ENCODE measurements at places on chromosomes 6 and 20.

- DNase-seq, result peak; percentile 21
These were observed 41.8 kb upstream of the FOXO3 start for GRCh38 chr6:108518714-108519576.

DNA sequence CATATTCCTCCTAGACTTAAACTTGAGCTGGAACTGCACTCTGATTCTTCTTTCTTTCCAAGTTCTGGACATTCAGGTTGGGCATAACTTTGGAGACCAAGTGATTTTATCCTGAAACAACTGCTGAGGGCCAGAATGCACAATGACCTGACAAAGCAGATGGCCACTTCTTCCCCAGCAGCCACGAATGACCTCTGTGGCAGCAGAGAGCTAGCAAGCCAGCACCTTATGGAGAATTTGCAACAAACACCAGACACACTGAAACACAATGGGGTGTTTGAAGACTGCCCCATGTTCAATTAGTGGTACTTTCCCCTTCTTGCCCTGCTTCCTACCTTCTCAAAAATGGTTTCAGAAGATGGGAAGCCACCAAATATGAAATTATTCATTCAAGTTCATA lies 4.2 kb upstream of the TENT5A start:
- no peak for DNase-seq

DNA sequence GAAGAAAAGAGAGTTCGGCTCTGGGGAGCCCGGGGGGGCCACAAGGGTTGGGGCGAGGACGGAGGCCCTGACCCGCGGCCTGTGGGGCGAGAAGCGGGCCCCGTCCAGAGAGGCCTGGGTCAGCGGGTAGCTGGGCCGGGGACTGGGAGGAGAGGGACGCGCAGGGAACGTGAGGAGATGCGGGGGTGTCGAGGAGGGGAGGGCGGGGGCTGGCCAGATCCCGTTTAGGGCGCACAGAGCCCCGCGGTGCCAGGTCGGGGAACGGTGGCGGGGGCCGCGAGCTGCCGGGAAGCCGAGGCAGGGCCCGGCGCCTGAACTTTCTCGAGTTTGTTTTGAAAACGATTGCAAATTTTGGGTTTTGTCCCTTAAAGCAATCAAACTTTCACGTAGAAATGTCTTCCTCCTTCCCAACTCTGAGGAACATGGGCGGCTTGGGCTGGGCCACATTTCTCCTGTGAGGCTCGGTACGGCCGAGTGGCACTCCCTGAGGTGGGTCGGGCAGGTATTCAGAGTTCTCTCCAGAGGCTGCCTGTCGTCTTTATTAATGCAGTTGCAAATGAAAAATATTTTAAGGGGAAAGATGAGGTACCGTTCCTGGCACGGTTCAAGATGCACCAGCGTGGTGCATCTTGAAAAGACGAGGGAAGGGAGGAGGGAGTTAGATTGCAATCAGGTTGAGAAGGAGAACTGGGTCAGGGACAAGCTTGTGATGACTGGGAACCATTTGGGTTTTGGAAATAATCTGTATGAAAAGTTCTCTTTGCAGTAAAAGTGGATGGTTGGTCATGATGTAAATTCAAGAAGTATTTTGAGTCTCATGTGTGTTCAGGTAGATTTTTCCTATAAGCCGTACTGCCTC lies 972 bp downstream of the RNF8 start:
- DNase-seq, result peak; percentile 6

DNA sequence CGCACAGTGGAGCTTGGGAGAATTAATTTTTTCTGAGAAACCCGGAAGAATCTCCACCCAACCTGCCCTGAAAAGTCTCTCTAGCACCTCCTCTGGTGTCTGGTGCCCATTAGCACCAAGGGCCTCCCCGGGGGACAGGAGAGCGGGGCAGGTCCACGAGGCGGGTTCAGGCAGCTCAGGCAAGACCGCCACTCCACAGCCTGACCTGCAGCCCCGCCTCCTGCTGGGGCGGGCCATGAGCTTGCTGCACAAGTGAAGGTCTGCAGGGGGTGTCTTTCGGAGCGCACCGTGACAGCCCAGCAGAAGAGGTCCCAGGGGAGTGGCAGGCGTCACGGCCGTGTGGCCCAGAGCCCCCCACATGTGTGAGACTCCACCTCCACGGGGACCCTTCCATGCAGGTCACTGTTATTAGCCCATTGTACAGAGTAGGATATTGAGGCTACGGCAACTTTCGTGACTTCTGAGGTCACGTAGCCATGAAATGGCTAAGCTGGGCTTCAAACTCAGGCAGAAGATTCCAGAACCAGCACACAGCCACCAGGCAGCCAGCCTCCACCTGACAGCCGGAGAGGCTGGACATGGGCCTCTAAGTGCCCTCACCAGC lies 63.9 kb upstream of the SLCO4A1 start:
- DNase-seq, result no peak

GRCh38 chr6:11276911-11277274 lies 44.4 kb upstream of the NEDD9 start:
- DNase-seq, result no peak

GRCh38 chr6:29516108-29516507 lies 28.4 kb upstream of the MAS1L start:
- peak; percentile 27 for DNase-seq

DNA sequence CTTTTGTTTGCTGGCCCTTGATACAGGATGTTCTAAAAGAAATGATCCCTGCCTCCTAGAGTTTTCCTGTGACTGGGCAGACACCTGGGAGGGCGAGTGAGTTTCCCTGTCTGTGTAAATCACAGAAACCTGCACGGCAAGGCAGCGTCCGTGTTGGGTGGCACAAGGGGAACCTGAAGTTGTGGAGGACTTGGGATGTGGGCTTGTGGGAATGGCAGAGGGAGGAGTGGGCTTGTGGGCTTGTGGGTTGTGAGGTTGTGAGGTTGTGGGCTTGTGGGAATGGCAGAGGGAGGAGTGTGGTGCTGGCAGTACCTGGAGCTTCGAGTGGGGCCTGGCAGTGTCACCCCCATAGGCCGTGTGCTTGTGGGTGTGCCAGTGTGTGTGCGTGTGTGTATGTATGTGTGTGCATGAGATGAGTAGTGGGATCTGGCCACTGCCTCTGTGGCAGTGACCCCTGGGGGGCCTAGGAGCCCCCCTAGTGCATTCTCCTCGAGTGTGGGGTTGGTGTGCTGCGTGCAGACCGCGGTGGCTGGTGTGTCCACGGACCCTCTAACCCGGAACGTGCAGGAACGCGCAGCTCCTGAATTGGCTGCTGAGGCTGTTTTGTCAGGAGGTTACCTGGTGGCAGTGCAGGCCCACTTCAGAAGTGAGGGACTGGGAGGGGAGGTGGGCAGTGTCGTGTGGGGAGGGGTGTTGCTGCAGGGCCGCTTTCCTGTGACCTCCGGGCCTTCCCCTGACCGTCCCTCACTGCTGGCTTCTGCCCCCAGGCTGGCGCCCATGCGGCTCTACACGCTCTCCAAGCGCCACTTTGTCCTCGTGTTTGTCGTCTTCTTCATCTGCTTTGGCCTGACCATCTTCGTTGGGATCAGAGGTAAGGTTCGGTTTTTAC lies 13.0 kb downstream of the TMEM181 start:
- DNase-seq, result no peak

GRCh38 chr6:70270287-70271005 lies 32.4 kb downstream of the COL9A1 start:
- DNase-seq, result no peak

GRCh38 chr20:4717816-4718570 lies 3.7 kb upstream of the PRND start:
- no peak for DNase-seq

DNA sequence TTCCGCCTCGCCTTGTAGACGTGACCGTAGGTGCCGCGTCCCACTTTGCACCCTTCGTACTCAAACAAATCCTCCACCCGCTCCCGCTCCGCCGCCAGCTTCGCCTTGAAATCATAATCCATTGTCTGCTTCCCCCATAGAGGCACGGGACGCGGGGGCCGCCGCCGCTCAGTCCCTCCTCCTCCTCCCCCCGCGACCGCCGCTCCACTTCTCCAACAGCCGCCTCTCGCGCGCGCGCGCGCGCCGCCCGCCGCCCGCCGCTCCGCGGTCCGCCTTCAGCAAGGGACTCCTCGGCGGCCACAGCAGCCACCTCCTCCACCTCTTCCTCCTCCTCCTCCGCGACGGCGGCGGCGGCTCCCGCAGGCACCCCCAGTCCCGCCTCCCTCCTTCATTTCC lies 256 bp downstream of the CDK19 start:
- DNase-seq, result no peak

DNA sequence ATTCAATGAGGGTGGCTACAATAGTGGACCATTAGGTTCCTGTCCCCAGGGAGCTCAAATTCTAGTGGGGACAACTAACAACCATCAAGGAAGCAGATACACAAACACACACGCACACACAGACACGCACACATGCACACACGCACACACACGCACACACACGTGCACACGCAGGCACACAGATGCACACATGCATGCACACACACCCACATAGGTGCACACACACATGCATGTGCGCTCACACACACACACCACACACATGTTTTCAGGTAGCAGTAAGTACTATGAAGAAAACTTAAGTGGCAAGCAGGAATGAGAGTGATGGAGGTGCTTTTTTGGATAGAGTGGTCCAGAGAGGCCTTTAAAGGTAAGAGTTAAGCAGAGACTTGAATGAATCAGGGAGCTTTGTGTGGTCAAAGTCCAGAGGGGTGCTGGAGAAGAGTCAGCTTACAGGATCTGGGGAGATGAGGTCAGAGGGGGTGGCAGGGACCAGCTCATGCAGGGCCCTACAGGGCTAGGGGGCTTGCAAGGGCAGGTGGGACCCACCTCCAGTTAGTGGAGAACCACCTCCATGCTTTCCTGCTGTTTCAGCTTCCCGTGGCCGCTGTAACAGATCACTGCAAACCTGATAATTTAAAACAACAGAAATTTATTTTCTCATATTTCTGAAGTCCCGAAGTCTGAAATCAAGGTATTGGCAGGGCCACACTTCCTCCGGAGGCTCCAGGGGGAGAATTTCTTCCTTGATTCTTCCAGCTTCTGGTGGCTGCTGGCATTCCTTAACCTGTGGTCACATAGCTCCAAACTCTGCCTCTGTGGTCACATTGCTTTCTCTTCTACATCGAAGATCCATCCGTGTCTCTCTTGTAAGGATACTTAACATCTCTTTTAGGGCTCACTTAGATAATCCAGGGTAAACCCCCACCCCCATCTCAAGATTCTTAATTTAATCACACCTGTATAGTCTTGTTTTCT lies 6.9 kb upstream of the NSFL1C start:
- no peak for DNase-seq

DNA sequence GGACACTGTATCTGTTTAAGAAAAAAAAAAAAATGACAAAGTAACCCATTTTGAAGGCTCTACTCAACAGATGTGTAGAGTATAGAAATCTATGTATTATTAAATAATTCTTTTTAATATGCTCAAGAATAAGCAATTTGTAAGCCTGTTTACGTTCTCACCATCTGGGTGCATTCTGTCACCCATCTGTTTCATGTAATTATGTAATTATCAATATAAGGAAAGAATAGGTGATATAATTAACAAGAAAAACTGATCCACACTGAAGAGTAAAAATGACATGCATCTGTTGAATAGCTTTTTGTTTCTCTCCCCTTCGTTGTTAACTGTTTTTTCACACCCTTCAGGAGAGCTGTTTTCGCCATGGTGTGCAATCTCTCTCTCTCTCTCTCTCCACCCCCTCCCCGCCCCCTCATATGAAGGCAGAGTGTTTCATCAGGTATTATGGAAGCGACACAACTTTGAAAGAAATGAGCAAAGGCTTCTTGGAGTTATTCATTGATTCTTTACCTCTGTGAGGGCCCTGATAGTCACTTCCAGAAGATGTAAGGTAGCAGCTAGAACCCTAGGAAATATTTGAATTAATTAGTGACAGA lies 154.3 kb upstream of the INSM1 start:
- DNase-seq, result no peak

DNA sequence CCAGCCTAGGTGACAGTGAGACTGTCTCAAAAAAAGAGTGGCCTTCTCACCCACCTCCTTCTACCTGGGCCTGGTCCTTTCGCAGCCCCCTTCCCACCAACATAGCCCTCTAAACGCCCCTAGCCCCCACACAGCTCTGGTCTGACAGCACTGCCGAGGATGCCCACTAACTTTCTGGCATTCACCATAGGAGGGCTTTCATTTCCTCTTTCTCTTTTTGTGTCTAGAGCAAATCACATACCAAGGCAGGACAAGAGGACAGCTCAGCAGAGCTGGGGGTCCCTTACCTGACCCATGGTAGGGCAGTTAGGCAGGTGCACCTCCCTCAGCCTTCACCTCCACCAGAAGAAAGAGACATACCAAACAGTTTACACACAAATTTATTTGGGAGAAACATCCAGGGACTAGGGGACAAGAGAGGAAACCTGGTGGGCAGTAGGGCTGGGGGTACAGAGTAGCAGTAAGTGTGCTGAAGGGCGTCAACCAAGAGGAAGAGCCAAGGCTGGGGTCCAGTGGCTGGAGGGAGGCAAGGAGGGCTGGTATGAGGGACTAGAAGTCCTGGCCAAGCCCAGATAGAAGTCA lies 4.5 kb downstream of the LY6G5C start:
- DNase-seq, result no peak

GRCh38 chr6:137794516-137795201 lies 72.4 kb upstream of the TNFAIP3 start:
- DNase-seq, result no peak

- peak; percentile 99 for DNase-seq
These were observed 196.7 kb upstream of the KCNQ5 start for GRCh38 chr6:72425003-72425681.

DNA sequence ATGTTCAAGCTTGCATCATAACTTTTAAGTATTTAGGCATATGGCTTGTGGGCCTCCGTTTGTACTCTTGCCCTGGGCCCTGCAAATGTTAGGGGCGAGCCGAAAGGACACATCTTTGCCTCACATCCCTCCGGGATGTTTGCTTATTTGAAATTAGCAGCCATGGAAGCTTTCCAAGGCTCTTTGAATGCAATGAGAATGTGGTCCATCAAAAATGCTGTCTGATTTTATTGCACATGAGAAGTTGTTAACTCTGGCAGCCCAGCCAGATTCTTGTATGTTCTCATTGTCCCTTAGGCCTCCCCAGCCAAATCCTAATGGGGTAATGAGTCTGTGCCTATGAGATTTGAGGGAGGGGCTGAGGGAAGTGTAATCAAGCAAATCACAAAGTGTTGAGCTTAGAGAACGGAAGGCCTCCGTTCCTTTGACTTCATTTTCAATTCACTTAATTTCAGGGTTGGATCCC lies 261.2 kb upstream of the MARCKS start:
- DNase-seq, result peak; percentile 98

DNA sequence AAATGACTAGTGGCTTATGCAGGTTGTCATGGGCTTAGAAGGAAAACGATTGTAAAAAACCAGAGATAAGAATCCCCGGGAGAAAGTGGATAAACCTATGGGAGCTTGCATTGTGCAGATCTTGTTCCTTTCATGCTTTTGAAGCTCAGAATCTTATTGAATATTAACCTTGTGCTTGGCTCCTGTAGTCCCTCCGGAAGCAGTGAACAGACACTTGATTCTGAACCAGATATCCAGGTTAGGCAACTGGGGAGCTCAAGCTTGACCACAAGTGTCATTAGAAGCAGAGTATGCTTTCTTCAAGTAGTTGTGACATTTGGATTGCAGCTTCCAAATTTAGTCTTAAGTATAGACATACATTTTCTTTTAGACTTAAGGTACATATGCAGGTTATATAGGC lies 212.6 kb upstream of the MOCS1 start:
- no peak for DNase-seq

Data from fibroblast of skin of right quadriceps (primary cell).